A549 treated with CpdA at 1 μM for 4 hours (cell line): ENCODE measurements at places on chromosomes 1 and 21. TPM values are rescaled to one million over a fixed set of nuclear protein-coding genes. Genes with fewer than 3 reads are reported as not detected.

C8A gene
- not detected in 5 replicates for total RNA-seq

ZC3H12A gene
- 12.9 to 20.1 TPM (median 16.6 TPM) in 5 replicates for total RNA-seq

AVPR1B gene
- not detected in 5 replicates for total RNA-seq

KANK4 gene
- total RNA-seq = 0.20 to 0.64 TPM (median 0.38 TPM) in 5 replicates

ERG gene
- total RNA-seq = 0.03 to 0.14 TPM (median 0.08 TPM) in 4 of 5 replicates, not detected in the other

MOV10 gene
- total RNA-seq = 25.7 to 37.5 TPM (median 28.0 TPM) in 5 replicates

SELENON gene
- total RNA-seq = 52.5 to 65.0 TPM (median 56.7 TPM) in 5 replicates

ITLN2 gene
- total RNA-seq = 0.16 TPM in 1 of 5 replicates, not detected in the others

GPR37L1 gene
- 0.13 to 0.20 TPM (median 0.17 TPM) in 5 replicates for total RNA-seq
